Activated CD4-positive, alpha-beta memory T cell treated with anti-CD3 and anti-CD28 coated beads for 36 hours (primary cell): ENCODE measurements at places on chromosomes 12 and 14. TPM values are rescaled to one million over a fixed set of nuclear protein-coding genes. Genes with fewer than 3 reads are reported as not detected.
A peak's percentile ranks its signal among the peaks of the same experiment; 100 is the strongest.

GRCh38 chr14:100285913-100286400, 20.3 kb downstream of the SLC25A29 start:
- DNase-seq: no peak

DNA sequence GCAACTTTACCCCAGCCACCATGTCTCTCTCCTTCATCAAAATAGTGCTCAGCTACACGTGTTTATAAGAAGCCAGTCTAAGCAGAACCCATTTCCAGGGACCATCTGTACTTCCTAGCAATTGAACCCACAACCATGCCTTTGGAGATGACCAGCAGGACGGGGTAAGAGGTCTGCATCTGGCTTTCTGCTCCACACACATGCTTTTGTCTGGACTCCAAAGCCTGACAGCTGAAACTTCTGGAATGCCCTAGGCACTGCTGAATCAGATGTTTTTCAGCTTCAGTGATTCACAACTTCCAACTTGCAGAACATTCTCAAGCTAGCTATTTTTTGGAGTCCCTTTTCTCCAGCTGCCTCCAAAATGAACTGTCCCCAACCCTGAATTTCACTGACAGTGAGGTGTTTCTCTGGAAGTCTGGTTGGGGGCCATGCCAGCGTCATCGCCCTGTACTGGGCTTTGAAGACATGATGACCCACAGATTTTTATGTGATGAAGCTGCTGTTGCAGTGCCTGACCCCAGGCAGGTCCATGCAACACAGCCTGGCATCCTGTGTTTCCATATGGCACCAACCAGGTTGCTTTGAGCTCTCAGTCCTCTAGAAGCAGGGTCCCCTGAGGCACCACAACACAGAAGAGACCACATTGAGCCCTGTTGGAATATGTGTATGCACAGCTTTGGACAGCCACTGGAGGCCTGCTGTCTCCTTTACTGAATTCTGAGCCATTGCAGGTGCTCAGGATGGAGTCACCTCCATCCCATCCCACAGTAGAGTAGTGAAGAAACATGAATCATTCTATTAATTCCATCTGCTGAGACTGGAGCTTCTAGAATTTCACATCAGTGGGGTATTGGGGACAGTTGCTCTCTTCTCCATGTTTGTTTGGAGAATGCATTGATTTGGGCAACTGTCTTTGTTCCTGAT, 80.2 kb downstream of the NUAK1 start:
- no peak for DNase-seq

- peak; percentile 24 for DNase-seq
These were observed 51.8 kb upstream of the JDP2 start for GRCh38 chr14:75375983-75376382.

The TESPA1 gene
- total RNA-seq: 74.8 TPM

The TMEM132D gene
- not detected for total RNA-seq

GRCh38 chr12:90274407-90274806, 565.8 kb upstream of the ATP2B1 start:
- DNase-seq: no peak

The TSHR gene
- not detected for total RNA-seq

GRCh38 chr12:67929384-67929772, 59.9 kb upstream of the IFNG-AS1 start:
- DNase-seq: no peak

DNA sequence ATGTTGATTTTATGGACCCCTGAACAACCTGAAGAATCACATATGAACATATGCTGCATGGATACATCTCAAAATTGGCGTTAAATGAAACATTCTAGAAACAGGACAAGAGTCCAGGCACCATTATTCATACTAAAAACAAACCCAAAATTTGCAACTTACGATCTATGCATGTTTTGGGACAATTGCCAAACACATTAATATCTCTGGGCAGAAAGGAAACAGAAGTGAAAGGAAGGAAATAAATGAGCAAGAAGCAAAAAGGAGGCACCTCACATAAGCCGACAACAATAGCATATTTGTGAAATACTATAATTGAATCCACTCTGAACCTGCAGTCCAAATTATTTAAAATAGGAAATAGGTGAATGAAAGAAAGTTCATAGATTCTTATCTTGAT, 1505.3 kb downstream of the AACS start:
- DNase-seq: no peak

The TC2N gene
- 44.9 TPM for total RNA-seq

DNA sequence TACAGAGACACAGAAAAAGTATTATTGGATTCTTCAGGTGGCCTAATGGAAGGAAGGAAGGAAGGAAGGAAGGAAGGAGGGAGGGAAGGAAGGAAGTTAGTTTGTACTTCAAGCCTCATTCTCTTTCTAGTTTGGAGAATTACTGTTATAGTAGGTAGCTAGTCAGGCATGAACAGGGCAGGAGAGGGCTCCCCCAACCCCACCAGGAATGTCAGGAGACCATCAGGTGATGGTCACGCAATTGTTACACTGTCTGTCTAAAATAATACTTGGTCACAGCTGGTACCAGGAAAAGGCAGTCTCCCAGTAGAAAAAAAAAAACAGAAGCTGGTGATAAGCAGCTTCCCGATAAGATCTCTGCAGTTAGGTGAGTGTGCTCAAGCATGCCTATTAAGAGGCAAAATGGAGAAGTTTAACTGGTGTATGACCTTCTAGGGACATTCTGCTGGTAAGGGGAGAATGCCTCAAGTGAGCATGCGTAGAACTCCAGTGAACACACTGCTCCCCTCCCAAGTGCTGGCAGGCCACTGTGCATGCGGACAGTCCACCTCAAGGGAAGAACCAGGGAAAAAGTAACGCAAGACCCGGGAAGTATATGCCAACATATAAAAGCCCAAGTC, 358.4 kb upstream of the SOX5 start:
- no peak for DNase-seq

GRCh38 chr14:90248594-90248993, 7.8 kb upstream of the PSMC1 start:
- no peak for DNase-seq

The CSRP2 gene
- total RNA-seq: 0.41 TPM

DNA sequence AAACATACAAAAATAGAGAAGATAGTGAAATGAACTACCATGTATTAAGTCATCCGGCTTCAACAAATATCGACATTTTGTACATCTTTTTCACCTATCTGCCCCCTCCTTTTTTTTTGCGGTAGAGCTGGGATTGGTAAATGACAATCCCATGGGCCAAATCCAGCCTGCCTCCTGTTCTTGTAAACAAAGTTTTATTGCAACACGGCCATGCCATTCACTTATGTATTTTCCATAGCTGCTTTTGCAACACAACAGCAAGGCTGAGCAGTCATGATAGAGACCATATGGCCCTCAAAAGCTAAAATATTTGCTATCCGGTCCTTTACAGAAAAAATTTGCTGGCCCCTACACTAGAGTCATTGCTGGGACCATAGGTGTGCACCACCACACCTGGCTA, 58.1 kb upstream of the PLEKHG3 start:
- no peak for DNase-seq

The SLC4A8 gene
- total RNA-seq: 3.7 TPM

The MANSC1 gene
- 1.9 TPM for total RNA-seq

DNA sequence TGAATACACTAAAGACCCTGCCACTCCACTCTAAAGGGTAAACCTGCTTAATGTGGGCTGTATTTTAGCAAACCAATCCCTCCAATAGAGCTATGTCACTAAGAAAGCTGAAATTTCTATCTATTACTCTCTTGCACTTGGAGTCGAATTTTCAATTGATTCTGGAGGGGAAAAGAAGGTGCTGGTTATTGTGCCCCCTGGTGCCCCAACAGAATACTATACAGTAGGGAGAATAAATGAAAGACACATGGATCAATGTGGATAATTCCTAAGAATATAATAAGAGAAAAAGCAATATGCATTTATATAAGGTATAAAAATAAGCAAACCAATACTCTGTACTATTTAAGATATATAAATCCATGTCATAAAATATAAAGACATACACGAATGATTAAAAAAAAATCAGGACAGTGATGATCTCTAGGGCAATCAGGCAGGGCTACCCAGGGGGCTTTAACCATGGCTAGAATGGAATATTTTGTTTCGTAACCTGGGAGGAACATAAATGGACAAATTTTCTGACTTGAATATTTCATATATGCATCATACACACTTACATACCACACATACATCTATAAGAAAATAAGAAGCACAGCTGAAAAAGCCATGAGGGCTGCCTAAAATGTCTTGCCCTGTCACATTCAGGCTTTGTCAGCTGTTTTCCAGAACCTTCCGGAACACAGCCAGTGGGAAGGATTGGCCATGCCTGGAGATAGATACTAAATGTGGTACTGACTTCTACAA, 54.4 kb downstream of the EFCAB11 start:
- DNase-seq: no peak

The RFX4 gene
- total RNA-seq: not detected
